ENCODE measurements at places on chromosomes 6 and 20.

DNA sequence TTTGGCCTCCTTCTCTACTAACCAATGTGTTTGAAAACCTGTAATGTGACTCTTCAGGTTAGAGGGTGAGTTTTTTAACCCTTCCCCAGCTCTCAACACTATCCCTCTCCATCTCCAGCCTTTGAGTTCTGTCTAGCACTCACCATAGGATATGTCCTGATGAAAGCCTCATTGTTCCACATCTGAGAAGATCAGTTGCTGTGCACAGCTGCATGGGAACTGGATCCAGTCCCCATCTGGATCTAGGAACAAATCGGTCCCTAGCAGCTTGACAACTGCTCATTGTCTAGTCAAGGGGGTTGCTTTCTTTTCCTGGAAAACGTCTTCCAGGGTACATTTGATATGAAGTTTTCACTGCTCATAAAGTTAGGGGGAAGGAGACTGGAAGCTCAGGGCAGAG is 45.4 kb upstream of the AGPAT4 start:
- DNase-seq, result no peak

DNA sequence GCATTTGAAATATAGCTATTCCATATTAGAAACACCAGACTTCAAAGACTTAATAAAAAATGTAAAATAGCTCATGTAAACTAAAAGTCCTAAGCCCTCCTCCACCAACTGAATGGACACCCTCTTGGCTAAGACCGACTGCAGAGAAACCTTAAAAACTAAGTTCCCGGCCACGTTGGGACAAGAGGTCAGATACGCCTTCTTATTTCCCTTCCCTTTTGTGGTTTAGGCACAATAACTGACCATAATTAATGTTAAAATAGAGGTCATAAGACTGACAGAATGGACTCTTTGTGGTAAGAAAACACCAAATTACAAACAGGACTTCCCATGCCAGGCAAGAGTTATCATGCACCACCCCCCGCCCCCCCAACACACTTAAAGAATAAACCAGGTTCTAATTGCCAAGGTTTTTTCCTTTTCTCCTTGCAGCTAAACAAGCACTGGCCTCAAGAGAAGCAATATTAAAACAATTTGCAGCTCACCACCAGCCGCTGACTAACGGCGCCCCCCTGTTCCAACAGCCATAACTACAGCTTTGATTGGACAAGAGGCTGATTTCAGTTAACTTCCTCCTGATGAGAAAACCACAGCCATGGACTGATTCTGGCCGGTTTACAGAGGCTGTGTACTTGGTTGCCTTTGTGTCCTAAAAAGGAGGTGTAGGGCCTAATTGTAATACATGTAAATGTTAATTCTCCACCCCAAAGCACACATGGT is 10.7 kb upstream of the LAMP5 start:
- peak; percentile 75 for DNase-seq

GRCh38 chr20:12049125-12049524 is 131.4 kb downstream of the BTBD3 start:
- no peak for DNase-seq

- no peak for DNase-seq
Observed at GRCh38 chr6:25789475-25789874, 34.9 kb downstream of the SLC17A4 start.

- DNase-seq, result no peak
Observed at GRCh38 chr20:48364688-48365421, 462.9 kb downstream of the PREX1 start.
